ENCODE measurements at places on chromosomes 7 and 10. TPM values are rescaled to one million over a fixed set of nuclear protein-coding genes. Genes with fewer than 3 reads are reported as not detected.

DNA sequence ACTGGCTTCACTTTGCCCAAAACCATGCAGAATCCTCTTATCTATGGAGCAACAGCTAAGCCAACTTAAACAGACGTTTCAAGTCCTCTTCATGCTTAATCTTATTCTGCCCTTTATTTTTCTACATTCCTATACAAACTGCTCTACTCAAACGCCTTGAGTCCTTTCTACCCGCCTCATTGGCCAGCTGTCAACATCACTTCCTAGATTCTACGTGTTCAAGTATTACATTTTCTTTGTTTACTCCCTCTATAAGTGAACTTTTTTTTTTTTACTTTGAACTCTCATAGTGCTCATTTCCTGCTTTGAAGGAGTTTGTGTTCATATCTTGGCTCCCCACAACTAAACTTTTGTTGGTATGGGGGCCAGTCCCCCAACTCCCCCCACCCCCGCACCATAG is 28.9 kb upstream of the SLC26A5 start:
- no peak for DNase-seq

- DNase-seq = no peak
Measured at GRCh38 chr7:112622159-112622715, 141.4 kb downstream of the LSMEM1 start.

DNA sequence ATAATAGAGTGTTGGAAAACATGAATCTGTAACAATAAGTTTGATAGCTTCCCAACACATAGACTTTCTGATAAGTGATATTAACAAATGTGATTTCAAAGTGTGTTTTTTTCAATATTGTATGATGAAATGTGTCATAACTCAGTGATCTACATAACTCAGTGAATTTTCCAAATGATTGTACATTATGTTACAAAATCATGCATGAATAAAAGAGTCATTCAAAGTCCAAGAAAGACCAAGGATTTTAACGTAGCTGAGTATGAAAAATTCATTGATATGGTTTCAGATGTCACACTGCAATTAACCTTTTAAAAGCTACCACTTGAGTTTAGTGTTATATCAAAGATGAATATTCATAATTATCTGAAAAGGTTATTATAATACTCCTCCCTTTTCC is 111.2 kb downstream of the MYOF start:
- DNase-seq = no peak

DNA sequence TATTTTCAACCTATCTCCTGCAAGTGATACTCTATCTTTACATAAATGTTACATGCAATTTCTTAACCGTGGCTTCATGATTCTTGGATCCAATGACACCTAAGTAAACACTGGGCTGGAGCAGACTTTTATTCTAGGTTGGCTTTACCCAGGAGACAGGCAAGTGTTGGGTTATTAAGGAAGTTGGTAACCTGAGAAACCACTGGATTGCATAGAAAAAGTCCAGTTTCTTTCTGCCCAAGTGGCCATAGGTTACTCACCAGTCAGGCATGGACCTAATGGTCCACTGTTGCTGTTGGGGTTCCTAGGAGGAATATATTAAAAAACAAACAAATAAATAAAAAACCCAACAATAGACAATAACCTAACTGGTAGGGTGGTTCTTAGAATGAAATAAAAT is 112.8 kb downstream of the SEMA3D start:
- DNase-seq = peak; percentile 33

- no peak for DNase-seq
Measured at GRCh38 chr10:6181249-6181648, 21.5 kb upstream of the PFKFB3 start.

- DNase-seq = no peak
Measured at GRCh38 chr10:104297697-104298660, 29.0 kb downstream of the GSTO2 start.

- no peak for DNase-seq
Measured at GRCh38 chr10:79057481-79058275, 11.1 kb upstream of the ZMIZ1 start.

DNA sequence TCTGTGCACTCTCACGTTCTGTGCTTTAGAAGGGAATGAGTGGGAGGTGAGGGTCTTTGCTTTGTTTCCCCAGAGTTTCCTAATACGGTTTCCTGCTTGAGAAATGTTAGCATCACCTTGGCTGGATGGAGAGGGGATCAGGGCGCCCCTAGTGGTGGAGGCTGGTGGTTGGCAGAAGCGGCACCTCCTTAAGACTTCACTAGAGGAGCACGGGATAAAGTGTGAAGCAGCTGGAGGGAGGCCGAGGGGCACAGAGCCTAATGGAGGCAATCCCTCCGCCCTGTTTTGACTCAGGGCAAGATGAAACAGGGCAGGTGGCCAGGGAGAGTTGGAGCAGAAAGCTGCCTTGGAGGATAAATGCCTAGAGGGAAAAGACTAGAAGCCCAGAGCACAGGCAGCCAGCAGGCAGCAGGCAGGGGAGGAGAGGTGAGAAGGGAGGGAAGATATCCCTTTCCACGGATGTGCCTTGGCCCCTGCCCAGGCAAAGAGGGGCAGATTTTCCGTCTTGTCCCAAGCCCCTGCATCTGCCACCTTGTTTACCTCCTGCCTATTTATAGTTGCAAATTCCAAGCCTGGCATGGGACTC is 56.0 kb upstream of the BTRC start:
- peak; percentile 57 for DNase-seq

DNA sequence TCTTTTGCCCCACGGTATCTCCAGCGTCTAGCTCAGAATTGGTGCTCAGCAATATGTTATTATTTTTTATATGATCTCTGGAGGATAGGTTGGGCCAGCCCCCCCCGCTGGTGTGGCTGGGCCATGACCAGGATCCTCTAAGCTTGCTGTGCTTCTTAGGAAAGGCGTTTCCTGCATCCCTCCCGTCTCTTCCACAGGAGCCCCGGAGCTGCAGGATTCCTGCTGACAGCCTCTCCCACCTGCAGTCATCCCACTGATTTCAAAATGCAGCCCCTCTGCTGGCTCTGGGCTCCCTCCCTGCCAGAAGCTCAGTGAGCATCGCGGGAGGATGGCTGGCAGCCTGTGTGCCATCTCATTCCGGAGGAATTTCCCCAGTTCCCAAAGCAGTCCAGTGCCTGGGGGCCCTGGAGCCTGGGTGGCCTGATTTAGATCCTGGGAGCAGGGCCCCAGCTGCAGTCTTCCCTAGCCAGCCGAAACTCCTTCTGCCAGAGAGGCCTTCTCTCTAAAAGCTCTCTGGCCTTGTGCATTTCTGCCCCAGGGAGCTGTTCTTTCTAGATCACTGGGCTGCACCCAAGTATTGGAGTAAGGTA is 21.8 kb upstream of the GOLGA7B start:
- peak; percentile 48 for DNase-seq

DNA sequence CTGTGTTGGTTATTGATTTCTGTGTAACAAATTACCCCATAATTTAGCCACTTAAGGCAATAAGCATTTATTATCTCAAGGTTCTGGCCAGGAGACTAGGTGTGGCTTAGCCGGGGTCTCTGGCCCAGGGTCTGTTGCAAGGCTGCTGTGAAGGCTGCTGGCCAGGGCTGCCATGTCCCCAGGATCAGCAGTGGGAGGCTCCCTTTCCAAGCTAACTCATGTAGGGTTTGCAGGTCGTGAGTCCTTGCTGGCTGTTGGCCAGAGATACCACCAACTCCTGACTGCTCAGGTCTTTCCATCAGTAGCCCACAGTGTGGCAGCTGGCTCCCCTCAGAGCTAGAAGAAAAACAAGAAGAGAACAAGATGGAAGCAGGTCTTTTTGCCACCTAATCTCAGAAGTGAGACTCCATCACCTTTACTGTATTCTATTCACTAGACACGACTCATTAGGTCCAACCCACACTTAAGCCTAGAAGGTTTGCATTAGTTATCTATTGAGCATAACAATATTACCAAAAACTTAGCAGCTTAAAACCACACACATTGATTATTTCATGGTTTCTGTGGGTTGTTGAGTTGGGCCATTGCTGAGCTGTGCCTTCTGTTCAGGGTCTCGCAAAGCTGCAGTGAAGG is 185.6 kb downstream of the PFKFB3 start:
- no peak for DNase-seq

- DNase-seq = no peak
Measured at GRCh38 chr10:49498425-49498824, 40.5 kb downstream of the ERCC6 start.

DNA sequence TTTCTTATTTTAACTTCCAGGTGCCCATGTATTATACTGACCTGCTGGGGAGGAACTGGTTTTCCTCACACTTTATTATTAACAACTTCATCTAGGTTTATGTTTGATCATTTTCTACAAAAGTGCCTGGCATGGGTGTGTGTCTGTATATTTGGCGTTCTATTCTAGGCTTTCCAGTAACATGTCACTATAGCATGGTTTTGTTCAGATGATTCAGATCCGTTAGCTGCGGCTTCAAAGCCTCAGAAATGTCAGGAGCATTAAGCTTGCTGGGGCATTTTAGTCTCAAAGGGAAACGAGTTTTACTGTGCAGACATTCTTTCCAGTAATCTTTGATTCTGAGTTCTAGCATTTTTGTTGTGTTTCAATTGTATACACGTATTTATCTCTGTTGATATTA is 2.3 kb downstream of the INPP5A start:
- peak; percentile 60 for DNase-seq

DNA sequence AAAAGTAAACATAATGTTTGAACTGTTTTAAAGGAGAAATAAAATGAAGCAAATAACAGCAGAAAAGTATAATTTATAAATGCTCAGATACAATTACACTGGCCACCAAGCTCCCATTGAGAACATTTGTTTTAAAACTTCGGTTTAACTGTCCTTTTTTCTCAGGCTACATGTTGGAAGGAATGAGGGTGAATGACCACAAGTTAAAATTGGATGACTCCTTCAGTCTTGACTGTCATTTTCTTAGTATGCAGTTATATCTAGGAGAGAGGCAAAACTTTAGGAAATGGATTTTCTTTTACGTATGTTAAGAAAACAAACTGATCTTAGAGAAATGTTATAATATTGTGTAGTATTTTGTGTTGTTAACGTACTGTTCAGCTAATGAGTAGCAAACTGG is 5.0 kb downstream of the TRIM24 start:
- DNase-seq = no peak

DNA sequence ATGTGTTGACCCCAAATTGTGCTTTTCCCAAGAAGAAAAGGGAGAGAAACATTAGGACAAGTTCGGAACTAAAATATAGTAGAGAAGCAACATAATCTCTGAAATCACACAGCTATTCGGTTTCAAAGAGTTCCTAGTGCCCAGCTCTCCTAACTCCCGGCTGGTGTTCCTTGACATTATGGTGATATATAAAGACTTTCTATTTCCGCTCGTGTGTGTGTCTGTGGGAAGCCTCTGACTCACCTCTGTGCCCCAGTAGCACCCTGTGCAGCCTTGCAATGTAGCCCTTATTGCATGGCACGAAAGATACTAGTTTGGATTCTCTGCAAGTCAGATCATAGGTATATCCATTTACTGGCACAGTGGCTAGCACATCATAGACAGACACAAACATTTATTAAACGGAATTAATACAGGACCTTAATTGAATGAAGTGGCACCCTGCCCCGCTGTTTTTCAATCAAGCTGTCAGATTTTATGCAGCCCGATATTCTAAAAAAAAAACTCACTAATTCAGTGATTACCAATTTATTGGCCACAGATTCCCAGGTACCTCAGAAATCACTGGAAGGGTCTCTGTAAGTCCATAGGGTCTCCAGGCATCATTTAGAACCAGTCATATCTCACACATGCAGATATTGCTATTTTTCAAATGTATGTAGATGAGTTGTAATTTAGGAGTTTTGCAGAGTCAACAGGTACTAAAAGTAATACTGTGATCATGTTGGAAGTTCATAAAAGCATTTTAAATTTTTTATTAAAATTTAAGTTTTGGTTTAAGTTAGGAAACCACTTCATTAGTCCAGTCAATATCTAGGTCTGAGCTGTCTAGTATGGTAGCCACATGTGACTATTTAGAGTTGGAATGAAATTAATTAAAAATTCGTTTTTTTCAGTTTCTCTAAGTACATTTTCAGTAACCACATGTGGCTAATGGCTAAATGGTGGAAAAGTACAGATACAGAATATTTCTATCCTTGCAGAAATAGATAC is 43.3 kb downstream of the SFTPD start:
- peak; percentile 66 for DNase-seq

- no peak for DNase-seq
Measured at GRCh38 chr10:115026056-115026745, 67.0 kb upstream of the ATRNL1 start.

- peak; percentile 86 for DNase-seq
Measured at GRCh38 chr10:103504181-103504783, 10.8 kb downstream of the NEURL1 start.

DNA sequence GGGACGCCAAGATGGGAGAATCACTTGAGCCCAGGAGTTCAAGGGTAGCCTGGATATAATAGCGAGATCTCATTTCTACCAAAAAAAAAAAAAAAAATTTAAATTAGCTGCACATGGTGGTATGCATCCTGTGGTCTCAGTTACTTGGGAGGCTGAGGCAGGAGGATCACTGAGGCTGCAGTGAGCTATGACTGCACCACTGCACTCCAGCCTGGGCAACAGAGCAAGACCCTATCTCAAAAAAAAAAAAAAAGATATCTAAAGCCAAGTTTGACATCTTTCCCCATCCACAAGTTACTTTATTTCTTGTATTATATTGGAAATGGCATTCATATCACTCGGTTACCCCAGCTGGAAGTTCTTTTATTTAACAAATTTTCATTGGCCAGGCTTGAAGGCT is 3.4 kb upstream of the PIP4K2A start:
- no peak for DNase-seq

DNA sequence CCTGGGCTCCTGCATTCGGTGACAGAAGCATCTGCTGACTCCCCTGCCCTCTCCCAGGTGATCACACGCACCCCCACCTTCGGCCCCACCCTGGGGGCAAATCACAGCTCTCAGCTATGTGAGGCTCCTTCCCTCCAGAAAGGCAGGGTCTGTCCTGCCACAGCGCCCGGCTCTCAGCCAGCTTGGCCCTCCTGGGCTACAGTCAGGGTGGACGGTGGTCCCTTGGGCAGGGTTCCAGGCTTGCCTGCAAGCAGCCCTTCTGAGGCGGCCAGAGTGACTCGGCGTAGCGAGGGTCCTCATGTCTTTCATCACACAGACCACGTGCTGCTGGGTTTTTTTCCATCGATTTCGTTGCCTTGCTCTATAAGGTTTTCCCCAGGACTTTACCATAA is 53.6 kb upstream of the EBF3 start:
- DNase-seq = no peak

DNA sequence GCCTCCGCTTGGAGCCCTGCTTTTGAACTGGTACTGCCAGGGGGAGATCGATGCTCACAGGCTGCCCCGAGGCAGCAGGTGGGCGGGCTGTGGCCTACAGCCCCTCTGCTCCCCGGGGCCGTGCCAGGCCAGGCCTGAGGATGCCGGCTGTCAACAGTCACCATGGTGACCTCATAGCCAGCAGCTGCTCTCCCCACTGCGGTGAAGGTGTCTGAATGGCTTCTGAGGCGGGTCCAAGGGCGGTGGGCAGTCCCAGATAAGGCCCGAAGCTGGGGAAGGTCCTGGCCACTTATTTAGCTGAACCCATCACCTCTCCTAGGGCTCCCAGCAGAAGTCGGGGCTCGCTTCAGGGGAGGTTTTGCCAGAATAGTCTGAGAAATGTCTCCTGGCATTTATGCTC is 179.3 kb downstream of the ARHGAP12 start:
- no peak for DNase-seq

The ZNF736 gene
- total RNA-seq = 10.7 TPM

The PLXNA4 gene
- total RNA-seq = 1.2 TPM

The IFRD1 gene
- total RNA-seq = 73.4 TPM

The ADAM8 gene
- 113 TPM for total RNA-seq

The GIMAP1 gene
- total RNA-seq = not detected

The PALD1 gene
- total RNA-seq = 0.80 TPM

The TCF7L2 gene
- 16.1 TPM for total RNA-seq

The PAX4 gene
- not detected for total RNA-seq

The UBTD1 gene
- 32.3 TPM for total RNA-seq

The CPN1 gene
- not detected for total RNA-seq

The MRC1 gene
- not detected for total RNA-seq

The CCDC172 gene
- not detected for total RNA-seq

The NUTM2E gene
- total RNA-seq = not detected

The ZNF25 gene
- total RNA-seq = 2.4 TPM

The CCL24 gene
- not detected for total RNA-seq
